Hindlimb muscle (tissue), 1 donor: ENCODE measurements at places on chromosomes 11 and 22. TPM values are rescaled to one million over a fixed set of nuclear protein-coding genes. Genes with fewer than 3 reads are reported as not detected.

- no peak for DNase-seq
Observed at GRCh38 chr11:78449866-78450265, 32.2 kb upstream of the GAB2 start.

The VPREB1 gene
- polyA plus RNA-seq = 0.26 TPM

GRCh38 chr11:26719998-26720397, 1.9 kb downstream of the SLC5A12 start:
- no peak for DNase-seq

DNA sequence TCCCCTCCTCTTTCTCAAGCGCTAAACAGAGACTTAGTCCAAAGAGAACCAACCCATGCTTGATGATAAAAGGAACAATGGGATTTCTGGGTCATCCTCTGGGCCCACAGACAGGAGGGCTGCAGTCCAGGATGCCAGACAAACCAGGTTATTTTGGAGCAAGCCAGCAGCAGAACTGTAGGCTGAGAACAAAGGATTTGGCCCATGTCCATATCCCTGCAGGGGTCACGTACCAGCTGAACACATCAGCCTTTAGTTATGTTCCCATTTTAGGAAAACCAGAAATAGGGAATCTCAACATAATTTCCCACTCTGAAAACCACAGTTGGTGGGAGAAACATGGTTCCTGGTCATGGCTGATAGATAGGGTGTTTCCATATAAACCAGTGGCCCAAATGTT, 533.6 kb upstream of the CADM1 start:
- no peak for DNase-seq

The RIBC2 gene
- 1.9 TPM for polyA plus RNA-seq

The TMEM9B gene
- polyA plus RNA-seq = 35.3 TPM

DNA sequence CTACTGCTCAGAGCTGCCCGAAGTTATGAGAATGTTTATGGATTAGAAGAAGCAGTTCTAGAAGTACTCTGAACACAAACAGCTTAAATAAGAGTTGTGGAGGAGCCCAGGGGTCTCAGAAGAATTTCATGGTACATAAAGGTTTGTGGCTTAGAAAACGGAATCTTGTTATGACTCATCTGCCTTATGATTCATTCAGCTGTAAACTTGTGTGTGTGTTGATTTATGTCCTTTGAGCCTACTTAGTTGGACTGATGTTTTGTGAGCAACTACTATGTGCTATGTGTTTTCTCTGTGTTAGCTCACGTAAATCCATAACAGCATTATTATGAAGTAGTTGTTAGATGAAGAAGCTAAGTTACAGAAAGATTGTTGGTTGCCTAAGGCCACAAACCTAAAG, 203.7 kb downstream of the PGR start:
- no peak for DNase-seq

The APOA4 gene
- not detected for polyA plus RNA-seq

DNA sequence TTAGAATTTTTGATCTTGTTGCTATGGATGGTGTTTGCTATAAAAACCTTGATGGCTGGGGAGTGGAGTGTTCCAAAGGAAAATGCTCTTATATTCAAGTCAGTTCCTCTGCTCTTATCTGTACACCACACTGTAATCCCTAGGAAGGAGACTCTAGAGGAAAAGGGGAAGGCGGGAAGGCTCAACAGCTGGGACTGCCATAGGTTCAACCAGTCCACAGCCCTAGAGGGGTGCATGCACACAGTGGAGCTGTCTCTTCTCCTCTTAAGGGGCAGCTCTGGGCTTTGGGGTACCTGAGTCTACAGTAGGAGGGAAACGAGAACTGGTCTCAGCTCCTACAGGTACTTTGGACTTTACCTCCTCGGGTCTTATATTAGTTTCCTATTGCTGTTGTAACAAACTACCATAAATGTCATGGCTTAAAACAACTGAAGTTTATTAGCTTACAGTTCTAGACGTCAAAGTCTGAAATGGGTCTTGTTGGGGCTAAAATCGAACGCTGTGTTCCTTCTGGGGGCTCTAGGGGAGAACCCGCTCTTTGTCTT, 77.2 kb upstream of the ZBED5 start:
- DNase-seq = no peak

GRCh38 chr11:82639251-82639650, 94.4 kb downstream of the FAM181B start:
- DNase-seq = no peak

The INPP5J gene
- 1.6 TPM for polyA plus RNA-seq

The PTPRCAP gene
- 0.67 TPM for polyA plus RNA-seq

- no peak for DNase-seq
Observed at GRCh38 chr11:113315811-113316210, 1.4 kb downstream of the TTC12 start.

The SCUBE2 gene
- polyA plus RNA-seq = 25.0 TPM

DNA sequence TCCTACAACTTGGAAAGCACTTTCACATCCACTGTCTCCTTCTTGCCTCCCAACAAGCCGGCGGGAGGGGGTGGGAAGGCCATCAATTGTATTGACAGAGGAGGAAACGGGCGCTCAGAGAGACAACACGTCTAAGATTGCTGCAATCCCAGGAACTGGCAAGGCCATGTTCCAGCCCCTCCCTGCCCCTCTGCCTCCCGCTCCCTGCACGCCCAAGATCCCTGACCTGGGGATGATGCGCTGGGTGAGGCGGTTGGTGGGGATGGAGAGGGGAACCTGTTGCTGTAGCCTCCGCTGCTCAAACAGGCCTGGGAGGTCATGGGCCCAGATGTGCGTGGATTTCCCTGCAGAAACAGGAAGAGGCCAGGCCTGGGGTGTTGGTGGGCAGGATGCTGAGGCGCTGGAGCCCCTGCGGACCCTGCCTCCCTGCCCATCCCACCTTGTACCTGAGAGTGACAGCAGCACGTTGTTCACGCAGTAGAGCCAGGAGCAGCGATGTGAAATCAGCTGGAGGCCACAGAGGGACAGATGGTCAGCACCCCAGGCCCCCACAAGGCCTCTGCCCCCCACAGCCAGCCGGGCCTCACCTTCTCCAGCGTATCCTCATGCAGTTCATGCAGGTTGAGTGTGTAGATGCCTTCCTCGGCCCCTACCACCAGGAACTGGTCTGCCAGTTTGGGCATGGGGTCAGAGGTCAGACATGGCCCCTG, 6.8 kb downstream of the MAP4K2 start:
- no peak for DNase-seq

DNA sequence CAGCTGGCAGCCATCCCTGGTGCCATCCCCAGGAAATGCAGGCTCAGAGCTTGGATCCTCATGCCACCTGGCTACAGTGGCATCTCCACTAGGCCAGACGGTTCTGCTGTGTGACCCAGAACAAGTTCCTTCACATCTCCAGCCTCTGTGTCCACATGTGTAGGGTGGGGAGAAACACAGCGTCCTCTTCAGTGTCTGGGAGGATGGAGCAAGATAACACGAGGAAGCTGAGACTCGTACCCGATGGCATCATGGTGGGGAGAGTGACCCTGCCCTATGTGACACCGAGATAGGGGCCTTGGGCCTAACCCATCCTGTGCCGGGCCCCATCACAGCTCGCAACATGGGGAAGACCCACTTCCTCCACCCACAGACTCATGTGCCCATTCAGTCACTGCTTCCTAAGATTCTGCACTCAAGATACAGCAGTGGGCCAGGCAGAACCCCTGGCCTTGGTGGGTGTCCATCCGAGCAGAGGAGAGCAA, 78.5 kb downstream of the MORC2 start:
- no peak for DNase-seq

GRCh38 chr11:10993640-10994039, 135.8 kb upstream of the ZBED5 start:
- no peak for DNase-seq

DNA sequence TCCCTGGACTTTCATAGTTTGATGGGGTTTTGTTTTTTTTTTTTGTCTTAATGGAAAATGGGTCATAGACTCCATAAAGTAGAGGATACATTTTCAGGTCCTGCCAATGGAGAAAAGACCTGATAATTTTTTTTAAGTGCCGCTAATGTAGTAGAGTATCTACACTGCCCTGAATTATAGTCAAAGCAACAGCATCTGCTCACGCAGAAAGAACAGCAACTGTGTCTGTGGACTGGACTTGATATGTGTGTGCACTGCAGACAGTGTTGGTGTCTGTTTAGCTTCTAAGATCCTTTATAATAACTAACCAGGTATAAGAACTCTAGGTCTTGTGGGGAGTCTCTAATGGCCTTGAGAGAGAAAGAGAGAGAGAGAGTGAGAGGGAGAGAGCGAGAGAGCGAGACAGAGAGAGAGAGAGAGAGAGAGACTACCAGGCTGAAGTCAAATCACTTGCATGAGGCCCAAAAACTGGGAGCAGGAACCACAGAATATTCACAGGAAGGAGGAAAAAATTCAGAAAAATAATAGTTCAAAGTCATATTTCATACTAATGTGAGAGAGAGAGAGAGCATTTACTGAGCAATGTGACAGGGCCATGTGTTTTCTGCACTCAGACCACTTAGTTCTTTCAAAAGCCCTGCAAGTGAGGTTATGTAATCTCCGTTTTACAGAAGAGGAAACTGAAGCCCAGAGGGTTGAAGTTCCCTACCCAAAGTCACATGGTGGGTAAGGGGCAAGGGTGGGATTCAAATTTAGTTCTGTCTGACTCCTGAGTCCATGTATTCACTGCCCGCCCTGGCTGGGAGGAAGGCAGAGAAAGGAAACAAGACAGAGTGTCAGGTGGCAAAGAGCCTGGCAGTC, 8.6 kb upstream of the MIAT start:
- DNase-seq = no peak

The ME3 gene
- polyA plus RNA-seq = 10.9 TPM

GRCh38 chr22:38843201-38843656, 599 bp downstream of the NPTXR start:
- DNase-seq = peak; percentile 91

The GDPD4 gene
- 0.26 TPM for polyA plus RNA-seq

GRCh38 chr22:43110444-43110926, at the start of gene BIK:
TSS of gene BIK (plus strand) at chr22:43110750. CDS start at chr22:43124023, 13,273 bp downstream.
- no peak for DNase-seq

The SLC22A25 gene
- polyA plus RNA-seq = not detected

DNA sequence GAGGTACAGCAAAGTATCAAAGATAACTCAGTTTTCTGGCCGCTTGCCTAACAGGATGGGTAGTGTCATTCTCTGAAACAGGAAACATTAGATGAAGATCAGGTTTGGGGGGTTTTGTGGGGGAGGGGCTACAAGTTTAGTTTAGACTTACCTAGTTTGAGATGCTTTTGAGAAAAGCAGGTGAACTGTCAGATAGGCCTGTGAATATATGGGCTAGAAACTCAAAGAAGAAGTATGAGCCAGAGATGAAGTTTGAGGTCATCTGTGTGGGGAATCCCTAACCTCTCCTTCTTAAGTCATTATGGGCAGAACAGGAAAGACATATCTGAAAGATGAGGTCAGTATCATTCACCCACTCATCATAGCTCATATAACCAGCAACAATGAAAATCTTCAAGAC, 11.9 kb downstream of the HOATZ start:
- DNase-seq = no peak

GRCh38 chr11:119324189-119324588, 7.3 kb upstream of the MCAM start:
- no peak for DNase-seq

GRCh38 chr11:117671370-117671769, 125.6 kb downstream of the DSCAML1 start:
- DNase-seq = no peak

GRCh38 chr22:44357966-44358465, 45.3 kb upstream of the SHISAL1 start:
- peak; percentile 55 for DNase-seq

The RTN4R gene
- polyA plus RNA-seq = 25.1 TPM

The SPTBN2 gene
- 24.3 TPM for polyA plus RNA-seq

- DNase-seq = no peak
Observed at GRCh38 chr11:43921561-43922294, 20.7 kb upstream of the C11orf96 start.

DNA sequence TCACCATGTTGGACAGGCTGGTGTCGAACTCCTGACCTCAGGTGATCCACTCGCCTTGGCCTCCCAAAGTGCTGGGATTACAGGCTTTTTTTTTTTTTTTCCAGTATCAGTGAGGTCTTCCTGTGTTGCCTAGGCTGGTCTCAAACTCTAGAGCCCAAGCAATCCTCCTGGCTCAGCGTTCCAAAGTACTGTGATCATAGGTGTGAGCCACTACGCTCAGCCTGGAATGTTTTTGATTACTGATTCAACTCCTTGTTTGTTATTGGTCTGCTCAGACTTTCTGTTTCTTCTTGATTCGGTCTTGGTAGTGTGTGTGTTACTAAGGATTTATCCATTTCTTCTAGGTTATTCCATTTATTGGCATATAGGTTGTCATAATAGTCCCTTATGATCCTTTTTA, 31.3 kb downstream of the NAGA start:
- DNase-seq = no peak

The MYRF gene
- polyA plus RNA-seq = 1.5 TPM

The MS4A7 gene
- polyA plus RNA-seq = 15.1 TPM

The OR5B21 gene
- not detected for polyA plus RNA-seq

GRCh38 chr22:37211866-37212173, 457 bp downstream of the SSTR3 start:
- no peak for DNase-seq

- DNase-seq = no peak
Observed at GRCh38 chr11:119993722-119994121, 144.2 kb downstream of the TRIM29 start.

The NCF4 gene
- polyA plus RNA-seq = 4.5 TPM

DNA sequence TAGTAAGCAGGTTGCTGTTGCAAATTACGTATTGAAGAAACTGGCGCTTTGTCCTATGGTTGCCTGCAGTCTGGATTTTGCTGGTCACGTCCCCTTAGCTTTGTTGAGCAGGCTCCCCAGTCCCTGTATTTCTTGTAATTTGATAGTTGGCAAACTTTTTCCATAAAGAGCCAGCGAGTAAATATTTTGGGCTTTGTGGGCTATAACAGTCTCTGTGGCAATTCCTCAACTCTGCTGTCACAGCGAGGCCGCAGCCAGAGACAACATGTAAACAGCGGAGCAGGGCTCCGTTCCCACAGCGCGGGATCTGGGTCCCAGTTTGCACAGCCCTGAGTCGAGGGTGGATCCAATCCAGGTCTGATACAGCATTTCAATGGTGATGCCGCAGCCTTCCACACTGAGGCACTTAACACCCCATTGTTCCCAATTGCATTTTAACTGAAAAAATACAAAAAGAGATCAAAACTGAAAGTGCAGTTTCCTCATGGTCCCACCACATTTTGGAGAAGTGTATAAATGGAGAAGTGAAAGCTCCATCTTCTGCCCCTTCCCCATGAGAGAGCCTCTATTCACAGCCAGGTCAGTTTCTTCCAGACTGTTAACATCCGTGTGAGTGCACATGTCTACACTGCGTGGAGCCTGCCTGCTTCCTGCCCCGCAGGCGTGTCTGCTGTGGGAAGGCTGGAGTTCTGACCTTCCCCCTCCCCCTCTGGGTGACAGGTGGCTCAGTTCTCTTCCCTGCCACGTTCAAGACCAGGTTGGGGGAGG, 89.1 kb downstream of the RPS6KA4 start:
- DNase-seq = peak; percentile 34

GRCh38 chr11:61908730-61909316, 8.5 kb downstream of the RAB3IL1 start:
- peak; percentile 78 for DNase-seq

- no peak for DNase-seq
Observed at GRCh38 chr11:112150517-112150916, 13.4 kb downstream of the IL18 start.
